ENCODE measurements at places on chromosomes 1 and 21.

GRCh38 chr1:8512504-8512903, 194.6 kb downstream of the SLC45A1 start:
- no peak for DNase-seq

DNA sequence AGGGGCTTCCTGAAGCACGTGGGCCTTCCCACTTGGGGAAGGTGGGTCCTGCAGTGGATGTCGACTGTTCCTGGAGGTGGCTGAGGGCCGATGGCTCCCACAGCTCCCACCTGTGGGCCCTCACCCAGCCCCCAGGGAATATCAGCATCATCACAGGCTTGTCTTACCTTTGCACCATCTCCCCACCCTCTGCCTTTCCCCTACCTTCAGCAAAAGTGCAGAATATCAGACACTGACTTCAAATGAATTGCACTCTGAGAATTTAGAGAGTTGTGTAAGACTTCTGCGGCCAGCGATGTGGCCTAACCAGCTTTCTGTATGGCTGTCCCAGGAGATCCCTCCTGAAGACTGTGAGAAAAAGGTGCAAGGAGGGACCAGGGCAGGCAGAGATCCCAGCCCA, 105.4 kb downstream of the PRDM2 start:
- no peak for DNase-seq

- no peak for DNase-seq
Measured at GRCh38 chr1:109314795-109315194, 8.0 kb upstream of the MYBPHL start.

GRCh38 chr1:62800281-62800680, 16.3 kb downstream of the ATG4C start:
- DNase-seq = no peak

DNA sequence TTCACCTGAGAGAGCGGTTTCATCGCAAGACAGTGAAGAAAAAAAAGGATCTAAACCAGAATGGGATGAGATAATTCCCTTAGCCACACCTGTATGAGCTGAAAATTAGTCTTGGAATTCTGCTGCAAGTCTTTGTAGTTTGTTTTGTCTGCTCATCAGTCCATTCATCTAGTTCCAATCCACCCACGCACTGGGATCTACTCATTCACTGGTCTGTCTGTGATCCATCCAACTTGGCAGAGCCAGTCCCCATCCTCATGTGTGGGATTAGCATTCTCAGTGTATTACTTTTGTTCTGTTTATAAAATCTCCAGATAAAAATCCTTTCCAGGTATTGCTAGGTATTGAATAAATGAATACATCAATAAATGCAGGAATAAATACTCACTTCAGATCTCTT, 266.5 kb upstream of the USP24 start:
- DNase-seq = no peak

DNA sequence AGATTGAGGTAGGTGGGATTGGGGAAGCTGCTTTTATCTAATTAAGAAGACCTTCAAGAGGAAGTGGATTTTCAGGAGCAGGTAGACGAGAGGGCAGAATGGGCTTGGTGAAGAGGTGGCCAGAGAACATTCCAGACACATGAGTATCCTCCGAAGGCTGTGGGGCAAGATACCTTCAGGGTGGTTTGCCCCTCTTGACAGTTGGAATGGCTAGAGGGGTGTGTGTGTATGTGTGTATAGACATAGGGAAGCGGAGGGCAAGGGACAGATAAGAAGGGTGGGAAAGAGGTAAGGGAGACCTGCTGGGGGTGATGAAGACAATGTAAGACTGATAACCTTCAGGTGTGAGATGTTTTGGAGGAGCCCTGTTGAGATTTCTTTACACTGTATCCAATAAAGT, 46.8 kb upstream of the TSPAN2 start:
- DNase-seq = no peak

- DNase-seq = no peak
Measured at GRCh38 chr1:54866801-54867716, 19.9 kb downstream of the DHCR24 start.

DNA sequence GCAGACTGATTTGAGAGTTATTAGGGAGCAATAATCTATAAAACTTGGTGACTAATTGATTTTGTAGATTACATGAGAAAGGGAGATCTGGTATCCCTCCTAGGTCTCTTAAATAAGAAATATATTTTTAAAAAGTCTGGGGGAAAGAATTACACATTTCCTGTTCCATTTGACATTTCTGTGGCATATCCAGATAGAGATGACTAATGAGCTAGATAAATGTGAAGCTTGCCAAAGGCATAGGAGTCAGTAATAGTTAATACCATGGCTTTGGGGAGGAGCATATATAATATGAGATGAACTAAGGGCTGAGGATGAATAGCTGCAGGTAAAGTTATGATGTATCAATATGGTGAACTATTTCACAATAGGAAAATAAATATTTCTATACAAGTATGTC, 663.7 kb downstream of the PTPRC start:
- peak; percentile 26 for DNase-seq

- peak; percentile 46 for DNase-seq
Measured at GRCh38 chr1:84156210-84156621, 12.1 kb downstream of the PRKACB start.

GRCh38 chr1:95731466-95731865, 497.5 kb downstream of the RWDD3 start:
- DNase-seq = no peak

- peak; percentile 84 for DNase-seq
Measured at GRCh38 chr1:167661527-167662426, 31.7 kb downstream of the RCSD1 start.

GRCh38 chr1:47214549-47214948, 17.5 kb downstream of the TAL1 start:
- DNase-seq = no peak

- peak; percentile 27 for DNase-seq
Measured at GRCh38 chr1:234186037-234186688, 187.1 kb upstream of the COA6 start.

- no peak for DNase-seq
Measured at GRCh38 chr21:42093186-42093585, 22.1 kb downstream of the UMODL1 start.

GRCh38 chr1:118660769-118661168, 327.4 kb downstream of the TBX15 start:
- no peak for DNase-seq

DNA sequence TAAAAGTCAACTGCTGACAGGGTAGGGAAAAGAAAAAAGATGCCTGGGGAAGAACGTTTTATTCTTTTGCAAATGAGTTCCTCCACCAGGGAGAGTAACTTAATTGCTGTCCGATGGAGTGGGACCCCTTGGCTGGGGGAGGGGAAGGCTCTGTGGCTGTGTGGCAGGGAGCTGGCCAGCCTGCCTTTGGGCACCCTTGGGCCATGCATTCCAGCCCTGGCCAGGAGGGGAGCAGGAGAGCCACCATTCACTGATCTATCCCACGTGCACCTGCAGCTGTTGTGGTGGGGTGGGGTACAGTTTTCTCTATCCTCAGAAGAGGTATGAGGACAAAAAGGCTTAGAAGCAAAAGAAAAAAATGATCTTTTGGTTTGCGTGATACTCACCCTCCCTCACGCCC, 116.9 kb downstream of the KCNK1 start:
- DNase-seq = no peak

DNA sequence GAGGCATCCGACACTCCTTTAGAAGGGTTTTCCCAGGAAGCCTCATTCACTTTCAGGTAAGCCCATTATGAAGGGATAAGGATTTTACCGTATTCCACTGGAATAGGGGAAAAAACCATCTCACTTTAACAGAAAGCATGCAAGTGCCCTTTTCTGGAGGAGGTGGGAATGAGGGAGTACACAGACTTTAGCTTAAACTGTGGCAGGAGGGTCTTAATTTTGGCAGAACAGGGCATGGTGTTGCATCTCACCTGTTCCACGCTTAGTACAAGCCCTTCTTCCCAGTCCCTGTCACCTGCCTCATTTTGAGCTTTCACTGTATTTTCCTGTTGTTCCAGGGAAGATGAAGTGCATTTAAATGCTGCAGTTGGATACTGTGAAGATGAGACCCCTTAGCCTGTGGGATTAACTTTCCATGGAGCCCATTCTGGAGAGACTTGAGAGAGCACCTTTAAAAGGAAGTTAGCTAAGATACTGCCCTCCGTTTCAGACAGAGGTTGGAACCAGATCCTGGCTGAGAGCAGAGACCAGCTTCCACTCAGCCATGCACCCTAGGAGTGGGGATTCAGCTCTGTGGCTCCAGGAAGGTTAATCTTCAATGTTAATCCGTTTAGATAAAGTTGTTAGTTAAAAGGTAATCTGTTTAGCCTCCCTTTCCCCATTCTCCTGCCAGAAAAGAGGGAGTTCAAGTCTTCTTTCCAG, 42.6 kb downstream of the PBX1 start:
- no peak for DNase-seq

GRCh38 chr1:205142102-205142469, 20.3 kb upstream of the RBBP5 start:
- DNase-seq = no peak

DNA sequence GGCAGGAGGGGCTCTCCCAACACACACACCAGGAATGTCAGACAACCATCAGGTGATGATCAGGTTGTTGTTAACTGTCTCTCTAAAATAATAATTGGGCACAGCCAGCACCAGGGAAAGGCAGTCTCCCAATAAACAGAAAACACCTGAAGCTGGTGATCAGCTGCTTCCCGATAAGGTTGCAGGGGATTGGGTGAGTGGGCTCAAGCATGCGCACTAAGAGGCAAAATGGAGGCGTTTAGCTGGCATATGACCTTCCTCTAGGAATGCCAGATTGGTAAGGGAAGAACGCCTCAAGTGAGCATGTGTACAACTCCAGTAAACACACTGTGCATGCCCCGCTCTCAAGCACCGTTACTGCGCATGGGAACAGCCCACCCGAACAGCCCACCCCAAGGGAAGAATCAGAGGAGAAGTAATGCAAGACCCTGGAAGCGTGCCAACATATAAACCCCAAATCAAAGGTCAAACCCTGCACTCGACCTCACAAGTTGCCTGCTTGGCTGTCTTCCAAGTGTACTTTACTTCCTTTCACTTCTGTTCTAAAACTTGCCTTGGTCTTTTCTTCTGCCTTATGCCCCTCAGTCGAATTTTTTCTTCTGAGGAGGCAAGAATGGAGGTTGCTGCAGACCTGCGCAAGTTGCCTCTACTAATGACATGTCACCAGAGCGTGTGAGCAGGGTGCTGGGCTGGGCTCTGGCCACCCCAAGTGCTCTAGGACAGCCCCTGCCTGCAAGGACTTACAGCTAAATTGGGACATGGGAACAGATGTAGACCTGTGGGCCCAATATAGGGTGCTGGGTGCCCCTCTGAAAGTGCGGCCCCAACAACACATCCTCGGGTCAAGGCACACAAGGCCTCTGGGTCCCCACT, 200.8 kb downstream of the RHOU start:
- no peak for DNase-seq

GRCh38 chr21:23152130-23152529, 2153.9 kb downstream of the NCAM2 start:
- DNase-seq = no peak

GRCh38 chr1:146039844-146040194, 18.3 kb upstream of the HJV start:
- no peak for DNase-seq

GRCh38 chr1:7468248-7468647, 302.8 kb upstream of the VAMP3 start:
- no peak for DNase-seq

DNA sequence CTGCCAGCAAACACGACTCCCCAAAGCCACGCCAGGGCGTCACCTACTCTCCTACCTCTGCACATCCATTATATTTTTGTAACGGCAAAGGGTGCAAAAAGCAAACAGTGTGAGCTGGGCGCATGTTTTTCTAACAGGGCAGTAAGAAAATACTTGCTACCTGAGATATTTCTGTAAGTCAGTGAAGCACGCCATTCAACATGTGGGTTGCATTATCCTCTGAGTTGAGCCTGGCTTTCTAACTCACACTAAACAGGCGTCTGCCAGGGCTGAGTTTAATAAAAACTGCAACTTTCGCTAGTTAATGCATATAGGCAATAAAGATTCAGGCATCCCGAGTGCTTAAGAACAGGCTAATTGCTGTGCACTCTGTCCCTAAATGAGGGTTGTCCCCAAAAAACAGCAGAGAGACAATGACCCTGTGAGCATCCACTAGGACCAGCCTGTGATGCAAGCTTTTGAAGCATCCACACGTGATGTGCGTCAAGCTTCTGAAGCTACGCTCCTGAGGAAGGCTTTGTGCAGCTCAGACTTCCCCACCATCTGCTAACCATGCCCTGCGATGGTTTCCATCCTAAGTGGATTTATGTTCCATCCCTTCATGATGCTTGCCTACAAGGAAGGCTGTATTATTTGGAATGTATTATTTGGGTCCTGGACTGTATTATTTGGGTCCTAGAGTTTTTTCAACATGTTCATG, 70.0 kb upstream of the SIM2 start:
- no peak for DNase-seq

DNA sequence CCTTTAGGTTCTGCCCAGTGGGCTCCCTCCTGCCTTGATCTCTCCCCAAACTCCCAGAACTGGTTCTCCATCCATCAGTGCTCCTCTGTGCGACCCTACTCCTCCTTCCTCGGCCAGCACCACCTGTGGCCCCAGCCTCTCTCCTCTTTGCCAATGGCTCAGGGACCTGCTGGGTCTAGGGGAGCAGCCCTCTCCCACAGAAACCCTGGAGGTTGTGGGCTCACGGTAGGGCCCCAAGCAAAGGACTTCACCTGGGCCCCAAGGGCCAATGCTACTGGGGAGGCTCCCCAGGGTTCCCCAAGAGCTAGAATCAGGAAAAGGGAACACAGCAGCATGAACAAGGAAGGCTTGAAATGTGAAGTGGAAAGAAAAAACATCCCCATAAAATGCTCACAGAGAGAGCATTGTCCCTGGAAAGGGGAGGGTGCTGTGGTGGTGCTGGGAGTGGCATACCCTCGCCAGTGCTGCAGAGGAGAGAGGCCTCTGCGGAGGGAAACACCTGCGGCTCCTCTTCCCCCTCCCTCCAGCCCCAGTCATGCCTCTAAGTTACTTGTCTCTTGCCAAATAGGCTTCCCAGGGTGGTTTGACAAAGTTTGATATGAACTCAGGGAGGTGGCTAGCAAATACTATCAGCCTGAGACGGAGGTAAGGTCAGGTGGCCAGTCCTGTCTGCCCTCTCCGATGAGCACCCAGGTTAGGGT, 2.5 kb downstream of the TMEM63A start:
- DNase-seq = no peak
